Stimulated activated CD8-positive, alpha-beta memory T cell treated with anti-CD3 and anti-CD28 coated beads, Interleukin-4, amount 100 ng/mL, for 24 hours (primary cell): ENCODE measurements at places on chromosomes 7 and 10.
A peak's percentile ranks its signal among the peaks of the same experiment; 100 is the strongest.

GRCh38 chr10:28734938-28735759 lies 57.8 kb downstream of the BAMBI start:
- no peak for DNase-seq

DNA sequence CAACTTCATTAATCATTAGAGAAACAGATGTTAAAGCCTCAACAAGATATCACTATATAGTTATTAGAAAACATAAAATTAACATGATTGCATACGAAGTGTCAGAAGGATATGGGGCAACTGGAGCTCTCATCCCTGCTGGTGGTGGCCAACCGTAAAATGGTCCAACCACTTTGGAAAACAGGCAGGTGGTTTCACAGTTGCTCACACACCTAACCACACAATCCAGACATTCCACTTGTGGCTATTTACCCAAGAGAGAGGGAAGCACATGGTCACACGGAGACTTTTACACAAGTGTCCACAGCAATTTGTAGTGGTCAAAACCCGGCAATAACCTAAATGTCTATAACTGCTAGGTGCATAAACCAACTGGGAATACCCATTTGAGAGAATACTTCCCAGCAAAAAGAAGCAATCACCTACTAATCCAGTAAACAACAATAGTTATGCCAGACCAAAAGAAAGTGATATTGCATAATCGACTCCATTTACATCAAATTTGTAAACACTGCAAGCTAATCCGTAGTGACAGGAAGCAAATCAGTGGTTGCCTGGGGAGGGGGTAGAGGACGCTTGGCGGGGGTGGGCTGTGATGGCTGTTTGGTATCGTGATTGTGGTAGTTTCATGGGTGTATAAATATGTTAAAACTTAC lies 91.8 kb downstream of the LARP4B start:
- DNase-seq, result no peak

- DNase-seq, result no peak
Observed at GRCh38 chr10:68001539-68001938, 73.5 kb downstream of the HERC4 start.

DNA sequence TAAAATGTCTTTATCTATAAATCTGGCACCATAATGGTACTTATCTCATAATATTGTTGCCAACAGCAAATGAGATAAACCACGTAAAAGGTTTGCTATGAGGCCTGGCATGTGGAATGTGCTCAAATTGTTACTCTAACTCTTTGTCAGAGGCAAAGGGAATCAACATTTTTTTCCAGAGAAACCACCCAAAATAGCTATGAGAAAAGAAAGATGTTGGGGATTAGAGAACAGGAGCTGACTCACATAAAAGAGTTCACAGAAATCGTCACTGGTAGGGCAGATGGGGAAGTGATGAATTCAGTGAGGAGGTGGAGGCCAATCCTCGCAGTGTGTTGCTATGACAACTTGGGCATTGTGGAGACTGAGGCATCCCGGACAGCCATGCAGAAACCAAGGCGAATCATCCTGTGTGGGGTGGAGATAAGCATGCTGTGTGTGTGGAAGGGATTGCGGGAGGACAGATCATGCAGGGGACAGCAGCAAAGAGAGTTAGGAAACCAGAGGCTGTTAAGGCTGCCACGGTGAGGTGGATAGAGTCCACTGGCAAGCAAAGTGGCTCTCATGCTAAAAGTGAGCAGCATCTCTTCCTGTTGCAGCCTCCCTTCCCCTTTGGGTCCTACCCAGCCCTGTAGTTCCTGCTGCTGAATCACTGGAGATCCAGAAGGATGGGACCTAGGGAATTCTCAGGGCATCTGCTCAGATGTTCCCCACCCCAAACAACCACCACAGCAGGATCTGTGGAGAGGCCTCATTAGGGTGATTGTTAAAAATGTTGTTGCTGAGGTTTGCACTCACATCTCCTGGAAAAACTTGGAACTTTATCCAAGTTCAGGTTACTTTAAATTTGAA lies 103.9 kb downstream of the CUBN start:
- peak; percentile 58 for DNase-seq

- DNase-seq, result no peak
Observed at GRCh38 chr10:1316809-1317143, 260.6 kb downstream of the WDR37 start.

DNA sequence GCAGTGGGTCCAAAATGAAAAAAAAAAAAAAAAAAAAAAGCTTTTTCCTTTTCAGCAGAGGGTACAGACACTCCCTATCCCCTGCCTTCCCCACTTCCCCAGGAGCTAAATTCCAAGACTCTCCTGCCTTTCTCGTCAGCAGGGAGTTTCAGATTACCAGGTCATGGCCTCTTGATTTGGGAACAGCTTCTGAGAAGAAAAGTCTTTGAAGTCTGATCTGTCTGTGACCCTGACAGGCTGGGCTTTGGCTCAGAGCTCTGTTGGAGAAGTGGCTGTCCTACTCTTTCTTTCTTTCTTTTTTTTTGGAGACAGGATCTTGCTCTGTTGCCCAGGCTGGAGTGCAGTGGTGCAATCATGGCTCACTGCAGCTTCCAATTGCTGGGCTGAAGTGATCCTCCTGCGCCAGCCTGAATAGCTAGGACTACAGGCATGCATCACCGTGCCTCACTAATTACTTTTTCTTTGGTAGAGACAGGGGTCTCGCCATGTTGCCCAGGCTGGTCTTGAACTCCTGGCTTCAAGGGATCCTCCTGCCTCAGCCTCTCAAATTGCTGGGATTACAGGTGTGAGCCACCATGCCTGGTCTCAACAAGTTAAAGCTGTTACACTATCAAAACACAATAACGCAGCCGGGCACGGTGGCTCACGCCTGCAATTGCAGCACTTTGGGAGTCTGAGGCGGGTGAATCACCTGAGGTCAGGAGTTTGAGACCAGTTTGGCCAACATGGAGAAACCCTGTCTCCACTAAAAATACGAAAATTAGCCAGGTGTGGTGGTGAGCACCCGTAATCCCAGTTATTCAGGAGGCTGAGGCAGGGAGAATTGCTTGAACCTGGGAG lies 59.9 kb downstream of the COL26A1 start:
- no peak for DNase-seq

- DNase-seq, result no peak
Observed at GRCh38 chr7:44505595-44505994, 15.1 kb upstream of the NUDCD3 start.

DNA sequence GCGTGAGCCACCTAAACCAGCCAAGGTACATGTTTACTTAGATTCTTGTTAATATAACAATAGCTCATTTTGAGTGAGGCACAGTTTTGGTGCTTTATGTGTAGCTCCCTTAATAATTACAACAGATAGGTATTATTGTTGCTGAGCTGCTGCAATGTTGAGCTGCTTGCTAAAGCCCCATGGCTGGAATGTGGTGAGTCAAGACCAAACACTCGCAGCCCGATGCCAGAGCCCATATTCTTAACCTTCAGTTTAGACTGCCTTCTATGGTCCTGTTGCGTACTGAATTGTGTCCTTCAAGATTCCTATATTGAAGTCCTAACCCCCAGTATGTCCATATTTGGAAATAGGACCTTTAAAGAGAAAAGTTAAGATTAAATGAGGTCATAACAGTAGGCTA lies 407.1 kb downstream of the NEBL start:
- no peak for DNase-seq

DNA sequence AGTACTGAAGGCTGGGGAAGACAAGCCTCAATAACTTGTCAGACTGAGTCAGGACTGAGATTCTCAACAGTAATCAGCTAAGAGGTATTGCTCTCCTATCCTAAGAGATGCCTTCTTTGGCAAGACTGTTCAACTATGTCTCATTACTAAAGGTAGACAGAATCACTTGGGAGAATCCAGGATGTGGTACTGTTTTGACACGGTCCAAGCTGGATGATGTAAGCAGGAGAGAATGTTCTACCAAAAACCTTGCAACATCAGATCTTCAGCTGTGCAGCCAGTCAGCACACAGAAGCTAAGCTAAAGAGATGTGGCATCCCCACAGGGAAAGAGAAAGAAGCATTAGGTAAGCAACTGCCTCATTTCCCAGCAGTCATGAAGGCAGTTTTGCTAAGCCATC lies 391.4 kb downstream of the NRG3 start:
- no peak for DNase-seq

DNA sequence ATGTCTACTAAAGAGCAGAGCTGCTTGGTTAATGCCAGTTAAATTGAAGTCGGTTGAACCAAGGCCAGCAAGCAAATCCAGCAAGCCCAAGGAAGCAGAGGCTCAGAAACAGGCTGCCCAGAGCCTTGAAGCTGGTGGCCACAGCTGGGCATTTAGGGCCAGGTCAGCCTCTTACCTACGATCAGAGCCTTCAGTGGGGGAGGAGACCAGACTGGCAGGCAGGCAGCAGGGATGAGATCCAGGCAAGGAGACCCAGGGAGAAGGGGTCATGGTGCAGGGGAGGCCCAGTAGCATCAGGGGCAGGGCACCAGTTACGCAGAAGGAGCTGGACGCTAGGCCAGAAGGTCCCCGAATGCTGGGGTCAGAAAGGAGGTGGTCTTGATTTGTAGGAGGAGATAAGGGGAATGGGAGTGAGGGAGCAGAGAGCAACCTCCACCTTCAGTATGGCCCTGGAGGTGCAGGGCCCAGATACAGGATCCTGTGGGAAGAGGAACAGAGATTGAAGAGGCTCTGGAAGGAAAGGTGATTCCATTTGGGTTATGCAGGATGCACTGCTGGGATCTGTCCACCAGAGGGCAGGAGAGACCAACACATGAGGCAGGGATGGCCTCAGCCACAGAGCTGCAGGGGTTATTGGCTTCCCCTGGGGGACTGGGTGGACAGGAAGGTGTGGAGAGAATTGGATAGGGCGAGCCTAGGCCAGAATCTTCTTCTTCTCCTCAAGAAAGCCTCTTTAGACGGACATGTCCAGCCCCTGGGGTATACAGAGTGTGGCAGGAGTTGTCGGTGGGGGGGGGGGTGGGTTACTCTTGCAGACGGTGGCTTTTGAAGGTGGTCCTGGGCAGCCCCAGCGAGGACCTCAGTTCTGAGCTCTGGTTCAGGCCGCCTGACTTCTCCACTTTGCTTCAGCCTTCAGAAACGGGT lies 132.6 kb upstream of the PODXL start:
- DNase-seq, result peak; percentile 40

DNA sequence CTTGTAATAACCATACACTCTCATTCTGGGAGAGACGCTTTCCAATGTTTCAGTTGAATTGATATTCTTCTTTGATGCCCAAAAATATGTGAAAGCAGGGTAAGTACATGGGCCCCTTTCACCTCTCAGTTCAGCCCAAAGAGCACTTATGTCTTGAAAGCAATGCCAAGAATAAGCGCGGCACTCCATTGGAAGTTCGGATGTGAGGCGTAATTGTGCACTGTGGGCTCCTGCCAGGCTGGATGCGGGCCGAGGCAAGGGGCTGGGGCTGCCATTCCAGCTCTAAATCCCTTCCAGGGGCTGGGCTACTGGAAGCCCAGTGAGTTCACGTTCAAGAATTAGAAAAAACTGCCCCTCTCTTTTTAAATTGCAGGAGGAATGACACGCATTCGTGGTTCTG lies 113.8 kb downstream of the EBF3 start:
- DNase-seq, result no peak

GRCh38 chr10:44913350-44914081 lies 2.4 kb downstream of the TMEM72 start:
- DNase-seq, result no peak

DNA sequence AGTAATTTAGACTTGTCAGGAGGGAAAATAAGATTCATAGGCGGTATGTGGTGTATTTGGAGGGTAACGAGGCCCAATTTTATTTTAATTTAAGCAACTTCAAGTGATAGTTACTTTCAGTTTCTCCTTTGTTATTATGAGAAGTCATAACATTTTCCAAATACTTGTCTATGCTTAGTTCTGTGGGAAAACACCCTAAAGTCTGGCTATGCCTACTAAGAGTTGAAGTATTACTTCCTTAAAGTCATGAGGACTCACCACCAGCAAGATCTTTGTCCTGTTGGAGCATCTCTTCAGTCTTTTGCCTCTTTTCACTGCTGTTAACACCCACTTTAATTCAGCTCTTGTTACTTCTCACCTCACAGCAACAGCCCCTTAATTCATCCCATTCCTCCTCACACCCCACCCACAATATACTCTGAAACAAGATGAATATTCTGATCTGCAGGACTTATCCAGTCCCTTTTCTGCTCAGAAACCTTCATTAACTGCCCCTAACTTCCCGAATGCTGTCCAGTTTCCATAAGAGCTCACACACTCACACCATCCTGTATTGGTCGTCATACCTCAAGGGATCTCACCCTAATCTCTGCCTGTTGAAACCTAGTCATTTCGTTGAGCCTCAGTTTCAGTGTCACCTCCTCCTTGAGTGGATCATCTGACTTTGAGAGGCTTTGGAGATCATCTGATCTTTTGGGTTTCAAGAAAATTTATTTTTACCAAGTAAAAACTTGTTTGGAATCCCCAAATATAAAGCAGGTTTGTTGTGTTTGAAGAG lies 61.3 kb downstream of the DNAH11 start:
- DNase-seq, result no peak

- DNase-seq, result no peak
Observed at GRCh38 chr7:24756545-24757352, 515 bp downstream of the GSDME start.

- no peak for DNase-seq
Observed at GRCh38 chr10:33012306-33012705, 54.3 kb upstream of the ITGB1 start.

- DNase-seq, result no peak
Observed at GRCh38 chr7:132537456-132538145, 38.7 kb downstream of the PLXNA4 start.

- DNase-seq, result peak; percentile 19
Observed at GRCh38 chr10:12902135-12902572, 99.4 kb downstream of the CCDC3 start.

DNA sequence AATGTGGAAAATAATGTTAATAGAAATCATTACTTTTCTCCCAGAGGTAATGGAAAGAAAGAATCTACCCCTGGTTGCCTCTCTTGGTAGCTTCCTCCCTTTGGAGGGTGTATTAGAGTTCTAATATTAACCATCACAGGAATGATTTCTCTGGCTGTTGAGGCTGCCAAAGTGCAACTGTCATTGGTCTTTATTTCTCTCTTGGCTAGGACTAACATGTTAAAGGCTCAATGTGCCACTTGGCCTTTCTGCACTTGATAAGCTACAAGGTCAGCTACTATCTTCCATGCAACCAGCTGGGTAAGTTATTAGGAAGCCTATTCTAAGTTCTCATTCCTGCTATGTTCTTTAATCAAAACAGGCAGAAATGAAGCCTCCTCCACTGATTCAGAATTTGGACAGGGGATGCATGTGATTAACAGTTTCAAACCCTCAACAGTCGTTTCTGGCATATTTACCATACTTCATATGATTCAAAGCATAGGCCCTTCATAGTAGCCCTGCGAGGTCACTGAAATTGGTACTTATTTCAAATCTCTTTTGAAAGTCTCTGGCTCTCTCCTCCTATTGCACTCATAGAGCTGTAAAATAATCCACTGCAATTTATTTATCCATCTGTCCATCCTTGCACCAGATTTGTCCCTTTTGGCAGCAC lies 645.0 kb downstream of the SORCS1 start:
- no peak for DNase-seq

DNA sequence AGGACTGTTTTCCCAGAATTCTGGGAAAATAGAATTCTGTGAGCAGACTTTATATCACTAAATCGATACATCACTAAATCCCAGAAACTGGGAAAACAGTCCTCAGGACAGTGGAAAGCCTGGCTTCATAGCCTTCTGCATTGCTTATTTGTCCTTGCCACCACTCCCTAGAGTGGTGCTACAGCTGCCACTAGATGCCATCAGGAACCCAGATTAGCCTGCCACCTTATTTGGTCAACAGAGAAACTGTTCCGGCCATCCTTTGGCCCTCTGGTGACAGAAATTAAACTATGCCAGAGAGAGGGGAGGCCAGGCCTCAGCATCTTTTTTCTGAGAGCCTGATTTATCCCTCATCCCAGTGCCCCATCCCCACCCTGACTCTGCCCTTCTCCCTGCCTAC lies 19.6 kb upstream of the NFKB2 start:
- no peak for DNase-seq

- DNase-seq, result no peak
Observed at GRCh38 chr7:3232228-3232627, 68.8 kb upstream of the SDK1 start.
